PC-9 (cell line): ENCODE measurements at places on chromosomes 16 and 17. TPM values are rescaled to one million over a fixed set of nuclear protein-coding genes. Genes with fewer than 3 reads are reported as not detected.

- DNase-seq = peak; percentile 96
Observed at GRCh38 chr17:81519284-81520020, 6.9 kb upstream of the ACTG1 start.

DNA sequence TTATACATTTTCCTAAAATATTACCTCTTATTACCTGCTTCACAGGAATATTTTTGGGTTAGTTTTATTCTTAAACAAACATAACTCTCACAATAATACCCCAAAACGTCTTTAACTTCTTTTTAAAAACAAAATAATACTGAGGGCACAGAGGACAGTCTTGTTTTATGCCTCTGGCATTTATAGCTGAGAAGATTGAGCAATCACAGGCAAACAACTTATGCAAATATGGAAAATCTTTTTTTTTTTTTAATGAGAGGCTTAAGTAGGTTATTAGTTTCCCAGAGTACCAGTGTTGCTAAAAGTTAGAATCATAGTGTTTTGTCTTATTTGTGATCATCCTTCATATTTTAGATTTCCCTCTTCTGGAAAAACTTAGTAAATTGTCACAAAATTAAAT is 195.0 kb downstream of the FTO start:
- no peak for DNase-seq

DNA sequence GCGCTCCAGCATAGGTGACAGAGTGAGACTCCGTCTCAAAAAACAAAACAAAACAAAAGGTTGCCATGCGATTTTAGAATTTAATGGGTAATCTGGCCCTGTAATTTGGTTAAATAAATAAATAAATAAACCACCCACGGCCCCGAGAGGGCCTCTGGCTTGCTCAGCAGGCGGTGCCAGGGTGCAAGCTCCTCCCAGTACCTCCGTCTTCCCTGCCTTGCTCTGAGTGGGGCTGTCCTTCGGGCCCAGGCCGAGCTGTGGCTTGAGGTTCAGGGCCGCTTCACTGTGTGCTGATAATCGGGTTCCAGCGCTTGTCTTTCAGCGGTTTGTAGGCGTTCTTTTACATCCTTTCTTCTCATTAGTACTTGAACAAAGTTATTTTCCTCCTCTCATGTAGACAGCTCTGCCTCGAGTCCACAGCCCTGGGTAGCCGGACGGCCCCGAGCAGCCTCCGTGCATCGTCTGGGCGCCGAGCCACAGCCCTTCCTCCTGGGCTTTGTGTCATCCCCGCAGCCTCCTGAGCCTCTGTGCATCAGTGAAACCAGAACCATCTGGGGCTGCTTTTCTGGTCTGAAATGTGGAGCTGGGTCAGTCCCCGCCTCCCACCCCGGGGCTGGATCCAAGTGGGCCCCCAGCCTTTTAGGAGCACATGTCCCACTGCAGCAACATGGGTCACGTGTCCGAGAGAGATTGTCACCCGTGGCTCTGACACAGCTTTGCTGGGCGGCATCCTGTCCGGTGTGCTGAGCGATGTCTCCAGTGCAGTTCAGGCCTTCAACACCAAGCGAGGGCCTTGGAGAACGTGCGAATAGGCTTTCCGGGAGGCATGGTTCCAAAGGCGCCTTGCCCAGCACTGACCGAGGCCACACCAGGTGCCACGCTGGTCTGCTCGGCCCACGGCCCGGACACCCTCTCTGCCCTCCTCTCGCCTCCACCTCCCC is 157.4 kb upstream of the CHMP6 start:
- no peak for DNase-seq

DNA sequence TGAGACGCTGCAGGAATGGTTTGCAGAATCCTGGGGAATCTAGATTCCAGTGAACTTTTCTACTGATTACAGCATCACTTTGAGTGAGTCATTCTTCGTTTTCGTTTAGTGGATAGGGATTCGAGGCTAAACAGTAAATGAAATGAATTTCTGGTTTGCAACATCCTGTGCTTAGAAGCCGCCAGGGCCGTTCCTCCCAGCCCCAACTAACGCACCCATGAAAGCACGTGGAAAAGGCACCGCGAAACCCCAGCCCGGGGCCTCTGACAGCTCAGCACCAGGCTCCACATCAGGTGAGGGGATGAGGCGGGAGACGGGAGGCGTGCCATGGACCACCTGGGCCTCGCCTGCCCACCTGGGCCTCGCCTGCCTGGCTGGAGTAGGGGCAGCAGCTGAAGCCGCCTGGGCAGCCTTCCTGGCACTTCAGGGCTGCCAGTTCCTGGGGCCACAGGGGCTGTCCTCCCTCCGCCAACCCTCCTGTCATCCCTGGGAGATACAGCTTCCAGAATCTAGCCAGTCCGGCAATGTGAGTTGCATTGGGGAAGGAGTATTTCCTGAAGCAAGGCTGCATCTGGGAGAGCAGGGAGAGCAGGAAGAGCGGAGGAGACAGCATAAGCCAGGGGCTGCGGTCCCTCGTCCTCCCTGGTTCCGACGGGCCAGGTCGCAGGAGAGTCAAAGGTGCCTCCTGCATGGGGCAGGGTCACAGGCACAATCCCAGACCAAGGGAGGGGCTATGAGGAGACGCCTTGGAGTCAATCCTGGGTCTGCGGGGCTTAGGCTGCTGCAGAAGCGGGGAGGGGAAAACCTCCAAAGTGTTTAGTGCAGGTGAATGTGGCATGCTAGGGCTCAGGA is 78.4 kb downstream of the RPH3AL start:
- DNase-seq = no peak

Gene KLHL10
- total RNA-seq = not detected in 2 replicates

- no peak for DNase-seq
Observed at GRCh38 chr17:5027916-5028315, 7.3 kb downstream of the SLC52A1 start.

GRCh38 chr16:24609740-24610415 is 70.5 kb downstream of the RBBP6 start:
- peak; percentile 19 for DNase-seq

GRCh38 chr16:13036600-13036999 is 135.2 kb downstream of the SHISA9 start:
- DNase-seq = no peak

DNA sequence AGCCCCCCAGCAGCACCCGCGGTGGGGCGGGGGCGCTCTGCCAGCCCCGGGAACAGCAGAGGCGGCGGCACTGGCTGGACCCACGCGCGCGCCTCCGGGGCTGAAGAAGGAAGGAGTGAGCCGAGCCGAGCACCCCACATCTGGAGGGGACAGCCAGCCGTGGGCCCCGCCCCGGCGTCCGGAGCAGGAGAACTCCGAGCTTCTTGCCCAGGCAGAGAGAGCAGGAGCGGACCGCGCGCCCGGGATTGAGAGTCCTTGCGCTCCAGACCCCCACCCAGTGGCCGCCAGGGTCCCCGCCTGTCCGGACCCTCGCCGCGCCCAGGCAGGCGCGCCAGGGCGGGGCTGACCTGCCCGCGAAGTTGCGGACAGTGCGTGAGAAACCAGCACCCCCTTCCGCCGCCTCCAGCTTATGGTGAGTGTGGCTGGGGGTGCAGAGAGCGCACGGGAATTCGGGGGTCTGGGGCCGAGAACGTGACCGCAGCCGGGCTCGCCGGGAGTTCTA is 921.9 kb upstream of the EEF2KMT start:
- DNase-seq = no peak

GRCh38 chr16:71282943-71283342 is 6.3 kb downstream of the CMTR2 start:
- DNase-seq = no peak

Gene ZACN
- total RNA-seq = not detected in 2 replicates

Gene CORO6
- total RNA-seq = 35.0 and 52.1 TPM in 2 replicates

Gene CCL7
- total RNA-seq = not detected in 2 replicates

- no peak for DNase-seq
Observed at GRCh38 chr16:21277045-21277926, 804 bp downstream of the CRYM start.

- DNase-seq = no peak
Observed at GRCh38 chr17:34499576-34499975, 79.8 kb upstream of the TMEM132E start.

Gene CPHXL2
- total RNA-seq = not detected in 2 replicates

DNA sequence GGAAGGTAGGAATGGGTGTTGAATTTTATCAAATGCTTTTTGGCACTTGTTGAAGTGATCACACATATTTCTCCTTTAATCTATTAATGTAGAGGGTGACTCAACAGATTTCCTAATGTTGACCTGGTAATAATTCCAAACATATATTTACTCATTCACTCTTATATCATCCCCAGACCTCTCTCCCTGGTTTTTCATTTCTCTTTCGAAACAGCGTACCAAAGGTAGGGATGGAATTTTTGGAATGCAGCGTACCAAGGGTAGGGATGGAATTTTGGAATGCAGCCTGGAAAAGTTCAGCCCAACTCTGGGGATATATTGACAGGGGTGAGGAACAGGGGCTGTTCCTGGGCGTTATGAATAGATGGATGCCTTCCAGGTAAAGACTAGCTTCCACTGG is 7.3 kb downstream of the KIF18B start:
- peak; percentile 69 for DNase-seq

GRCh38 chr16:63876103-63876502 is 1245.8 kb downstream of the CDH11 start:
- no peak for DNase-seq

DNA sequence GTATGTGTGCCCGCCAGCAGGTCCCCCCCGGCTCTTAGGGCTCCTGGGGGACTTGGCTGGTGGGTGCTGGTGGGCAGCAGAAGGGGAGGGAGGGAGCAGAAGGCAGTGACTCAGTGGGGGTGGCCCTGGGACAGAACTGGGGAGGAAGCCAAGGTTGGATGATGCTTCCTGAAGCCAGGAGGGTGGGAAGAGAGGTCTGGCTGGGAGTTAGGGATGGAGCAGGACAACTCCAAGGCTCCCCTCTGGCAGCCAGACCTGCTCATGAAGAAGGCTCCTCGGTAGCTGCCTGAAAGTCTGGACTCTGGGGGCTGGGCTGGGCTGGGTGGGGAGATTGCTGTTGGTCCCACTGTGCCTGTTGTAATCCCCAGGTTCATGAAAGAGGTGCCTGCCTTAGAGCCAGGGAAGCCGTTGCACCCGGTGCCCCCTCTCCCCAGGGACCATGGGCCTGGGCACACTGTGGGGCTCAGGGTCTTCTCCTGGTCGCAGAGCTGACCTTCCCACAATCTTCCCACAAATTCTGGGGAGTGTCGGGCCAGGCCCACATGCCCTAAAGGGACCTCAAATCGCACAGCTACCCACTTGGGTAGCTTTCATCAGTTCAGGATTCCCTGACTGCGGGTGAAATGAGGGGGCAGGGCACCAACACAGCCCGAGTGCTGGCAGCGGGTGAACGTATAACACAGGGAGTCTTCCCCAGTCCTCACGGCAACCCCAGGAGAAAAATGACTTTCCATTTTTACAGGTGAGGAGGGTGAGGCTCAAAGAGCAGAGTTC is 1.1 kb upstream of the PLEKHG4 start:
- DNase-seq = no peak

DNA sequence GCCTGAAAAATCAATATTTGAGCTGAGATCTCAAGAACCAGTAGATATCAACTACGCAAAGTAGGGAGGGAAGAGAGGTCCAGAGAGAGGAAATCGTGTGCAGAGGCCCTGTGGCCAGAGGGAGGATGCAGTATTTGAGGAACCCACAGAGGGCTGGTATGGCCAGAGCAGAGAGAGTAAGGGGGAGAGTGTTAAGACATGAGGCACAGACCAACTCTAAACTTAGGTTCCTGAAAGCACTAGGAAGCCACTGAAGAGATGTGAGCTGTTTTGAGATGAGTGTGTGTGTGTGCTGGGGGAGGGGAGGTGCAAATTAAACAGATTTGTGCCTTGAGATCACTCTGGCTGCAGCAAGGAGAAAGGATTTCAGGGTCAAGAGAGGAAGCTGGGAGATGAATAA is 10.9 kb downstream of the SLC13A2 start:
- no peak for DNase-seq

GRCh38 chr17:50599606-50600005 is 35.1 kb upstream of the ABCC3 start:
- DNase-seq = no peak

Gene SYT17
- 36.6 and 45.2 TPM in 2 replicates for total RNA-seq

DNA sequence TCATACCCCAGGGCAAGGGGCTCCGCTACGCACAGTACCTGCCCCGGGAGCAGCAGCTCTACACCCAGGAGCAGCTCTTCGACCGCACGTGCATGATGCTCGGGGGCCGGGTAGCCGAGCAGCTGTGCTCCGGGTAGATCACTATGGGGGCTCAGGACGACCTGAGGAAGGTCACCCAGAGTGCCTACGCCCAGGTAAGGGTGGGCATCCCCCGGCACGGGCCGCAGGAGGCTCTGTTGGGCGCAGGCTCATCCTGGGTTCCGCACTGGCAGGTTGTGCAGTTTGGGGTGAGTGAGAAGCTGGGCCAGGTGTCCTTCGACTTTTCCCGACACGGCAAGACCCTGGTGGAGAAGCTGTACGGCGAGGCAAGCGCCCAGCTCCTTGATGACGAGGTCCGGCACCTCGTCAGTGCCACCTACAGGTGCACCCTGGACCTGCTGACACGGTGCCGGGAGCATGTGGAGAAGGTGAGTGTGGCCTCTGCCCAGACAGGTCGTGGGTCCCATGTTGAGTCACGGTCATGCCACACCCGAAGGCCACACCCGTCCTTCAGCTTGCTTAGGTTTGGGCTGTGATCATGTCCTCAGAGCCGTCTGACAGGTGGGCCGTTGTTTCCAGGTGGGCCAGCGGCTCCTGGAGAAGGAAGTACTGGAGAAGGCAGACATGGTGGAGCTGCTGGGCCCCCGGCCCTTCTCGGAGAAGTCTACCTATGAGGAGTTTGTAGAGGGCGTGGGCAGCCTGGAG is 19.3 kb downstream of the DBNDD1 start:
- DNase-seq = no peak

Gene HOXB6
- 27.9 and 30.7 TPM in 2 replicates for total RNA-seq

DNA sequence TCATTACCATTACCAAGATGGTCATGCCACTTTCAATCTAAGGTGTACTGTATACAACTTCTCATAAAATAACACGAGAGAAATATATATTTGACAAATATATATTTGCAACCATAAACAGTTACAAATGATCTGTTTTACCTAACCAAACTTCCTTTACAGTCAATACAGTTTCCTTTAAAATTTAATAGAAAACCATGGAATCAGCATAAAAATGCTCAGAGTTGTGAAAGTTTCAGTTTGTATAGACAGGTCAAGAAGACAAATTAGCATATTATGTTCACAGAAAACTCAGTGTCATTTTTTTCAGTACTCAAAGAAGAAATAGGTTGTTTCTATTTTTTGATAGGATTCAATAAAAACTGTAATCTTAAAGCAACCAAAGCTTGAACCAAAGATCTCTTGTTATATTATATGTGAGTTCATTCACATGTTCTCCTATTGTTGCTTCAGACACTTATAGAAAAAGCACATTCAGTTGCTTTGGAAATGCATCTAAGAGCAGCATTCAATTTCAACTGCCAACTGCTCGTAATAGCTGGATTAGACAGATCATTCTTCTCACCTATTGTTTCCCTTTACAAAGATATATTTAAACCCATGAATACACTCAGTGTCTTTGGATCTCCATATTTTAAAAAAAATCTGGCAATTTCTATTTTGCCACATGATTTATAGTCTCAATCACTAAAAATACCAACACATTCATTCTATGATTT is 15.1 kb downstream of the SSH2 start:
- DNase-seq = no peak

GRCh38 chr17:39485555-39485954 is 24.3 kb downstream of the CDK12 start:
- peak; percentile 73 for DNase-seq

Gene RFWD3
- 49.5 and 58.0 TPM in 2 replicates for total RNA-seq
